ENCODE measurements at places on chromosomes 16 and 17.

- peak; percentile 70 for DNase-seq
These were observed 26.1 kb upstream of the MLKL start for GRCh38 chr16:74726716-74727115.

- no peak for DNase-seq
These were observed 26.3 kb upstream of the ARHGAP17 start for GRCh38 chr16:25041471-25041870.

DNA sequence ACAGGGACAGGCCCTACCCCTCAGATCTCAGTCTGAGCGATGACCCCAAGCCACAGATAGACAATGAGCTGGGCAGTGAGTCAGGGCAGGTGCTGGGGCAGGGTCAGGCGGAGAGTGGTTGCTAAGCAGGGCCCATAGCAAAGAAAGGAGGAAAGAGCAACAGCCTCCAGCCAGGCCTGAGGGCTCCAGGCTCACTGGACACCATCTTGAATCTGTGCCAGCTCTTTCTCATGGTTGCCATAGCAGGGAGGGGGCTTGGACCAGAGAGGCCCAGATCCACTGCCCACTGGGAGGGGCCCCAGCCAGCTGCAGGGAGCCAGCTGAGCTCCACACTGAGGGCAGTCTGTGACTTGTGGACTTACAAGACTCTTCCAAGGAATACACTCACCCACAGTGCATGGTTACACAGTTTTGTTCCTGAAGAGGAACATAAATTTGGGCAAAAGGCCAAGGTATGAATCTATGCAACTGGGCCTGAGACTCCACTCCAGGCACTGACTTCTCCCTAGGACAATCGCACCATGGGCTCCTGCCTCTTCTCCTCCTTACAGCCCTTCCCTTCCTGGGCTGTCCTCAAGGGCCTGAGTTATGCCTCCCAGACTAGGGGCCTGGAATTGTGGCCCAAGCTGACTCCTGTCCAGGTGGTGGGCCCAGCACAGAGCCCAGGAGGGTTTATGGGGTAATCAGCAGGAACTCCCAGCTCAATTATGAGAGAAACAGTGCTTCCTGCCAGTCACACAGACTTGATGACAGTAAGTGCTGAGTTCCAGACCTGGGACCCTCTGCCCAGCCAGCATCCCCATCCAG is 59.9 kb downstream of the BEAN1 start:
- no peak for DNase-seq

- no peak for DNase-seq
These were observed 26.0 kb downstream of the ZDHHC7 start for GRCh38 chr16:84985079-84986065.

GRCh38 chr17:13076905-13077304 is 59.1 kb upstream of the ELAC2 start:
- no peak for DNase-seq

DNA sequence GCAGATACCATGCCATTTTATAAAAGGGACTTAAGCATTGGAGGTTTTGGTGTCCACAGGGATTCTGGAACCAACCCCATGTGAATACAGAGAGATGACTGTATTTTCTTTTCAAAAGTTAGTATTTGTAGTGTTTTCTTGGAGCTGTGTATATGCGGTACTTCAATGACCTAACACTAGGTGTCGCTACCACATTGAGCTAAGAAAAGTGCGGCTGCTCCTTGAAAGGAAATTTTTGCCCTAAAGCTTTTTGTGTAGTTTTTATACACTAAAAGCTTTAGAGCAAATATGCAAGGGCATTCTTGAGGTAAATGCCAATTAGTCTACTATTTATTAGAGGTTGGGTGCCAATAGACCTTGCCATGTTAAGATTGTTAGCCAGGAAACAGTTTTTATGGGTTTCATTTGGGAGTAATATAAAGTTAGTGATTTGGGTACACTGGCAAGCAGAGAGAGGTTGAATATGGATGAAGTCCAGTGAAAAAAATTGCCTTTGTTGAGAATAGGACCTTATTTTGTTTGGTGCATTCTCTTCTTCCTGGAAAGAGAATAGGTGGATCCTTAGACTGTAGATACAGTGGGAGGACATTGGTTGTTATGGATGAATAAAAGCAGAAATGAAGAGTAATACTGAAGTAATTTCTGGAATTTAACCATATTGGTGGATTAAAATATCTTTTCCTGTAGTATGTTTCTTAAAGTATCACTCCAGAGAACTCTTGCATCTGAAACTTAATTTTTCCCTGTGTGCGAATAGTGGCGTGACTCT is 43.3 kb downstream of the BCAS3 start:
- peak; percentile 70 for DNase-seq

DNA sequence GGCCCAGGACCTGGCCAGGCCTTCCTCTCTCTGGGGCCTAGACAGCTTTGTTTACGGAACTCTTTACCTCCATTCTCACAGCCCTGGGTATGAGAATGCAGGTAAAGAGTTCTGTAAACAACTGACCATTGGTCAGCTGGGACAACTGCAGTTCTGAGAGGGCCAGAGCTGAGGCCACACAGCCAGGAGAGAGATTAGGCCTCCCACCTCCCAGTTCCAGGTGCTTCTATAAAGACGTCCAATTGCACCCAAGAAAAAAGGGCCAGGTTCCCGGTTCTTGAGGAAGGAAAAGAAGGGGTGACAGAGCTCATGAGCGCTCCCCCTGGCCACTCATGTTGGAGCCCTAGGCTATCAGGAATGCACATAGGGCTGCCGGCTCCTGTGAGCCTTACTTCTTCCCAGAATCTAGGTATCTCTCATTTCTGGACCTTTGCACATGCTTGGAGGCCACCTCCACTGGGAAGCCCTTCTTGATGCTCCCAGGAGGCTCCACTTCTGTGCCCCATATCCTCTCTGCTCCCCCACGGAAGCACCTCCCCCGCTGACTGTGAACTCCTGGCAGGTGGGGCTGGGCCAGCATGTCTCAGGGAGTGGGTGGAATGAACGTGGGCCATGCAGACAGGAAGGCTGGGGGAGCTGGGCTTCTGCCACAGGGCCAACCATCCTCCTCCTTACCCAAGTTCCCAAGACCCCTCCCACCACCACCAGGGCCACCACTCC is 13.1 kb downstream of the CNGB1 start:
- DNase-seq: no peak

GRCh38 chr17:45262516-45263476 is 902 bp upstream of the SPATA32 start:
- DNase-seq: no peak

GRCh38 chr17:39217734-39218369 is 7.9 kb downstream of the STAC2 start:
- DNase-seq: no peak

- no peak for DNase-seq
These were observed 14.0 kb upstream of the UBE2I start for GRCh38 chr16:1295465-1295864.

DNA sequence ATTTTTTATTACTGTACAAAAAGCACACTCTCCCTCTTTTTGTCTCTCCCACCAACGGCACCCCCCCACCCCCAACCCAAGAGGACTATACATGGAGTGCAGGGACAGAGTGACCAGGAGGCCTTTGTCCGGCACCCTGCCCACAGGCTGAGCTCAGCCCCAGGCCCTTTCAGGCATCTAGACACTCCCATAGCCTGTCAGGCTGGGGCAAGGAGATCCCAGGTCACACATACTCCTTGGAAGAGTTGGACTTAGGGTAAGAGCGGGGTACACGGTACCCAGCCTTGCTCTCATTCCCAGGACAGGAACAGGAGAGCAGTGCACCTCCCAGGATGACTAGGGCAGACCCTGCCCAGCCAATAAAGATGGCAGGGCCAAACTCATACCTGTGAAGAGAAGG is 2.1 kb downstream of the CLDN7 start:
- DNase-seq: no peak

DNA sequence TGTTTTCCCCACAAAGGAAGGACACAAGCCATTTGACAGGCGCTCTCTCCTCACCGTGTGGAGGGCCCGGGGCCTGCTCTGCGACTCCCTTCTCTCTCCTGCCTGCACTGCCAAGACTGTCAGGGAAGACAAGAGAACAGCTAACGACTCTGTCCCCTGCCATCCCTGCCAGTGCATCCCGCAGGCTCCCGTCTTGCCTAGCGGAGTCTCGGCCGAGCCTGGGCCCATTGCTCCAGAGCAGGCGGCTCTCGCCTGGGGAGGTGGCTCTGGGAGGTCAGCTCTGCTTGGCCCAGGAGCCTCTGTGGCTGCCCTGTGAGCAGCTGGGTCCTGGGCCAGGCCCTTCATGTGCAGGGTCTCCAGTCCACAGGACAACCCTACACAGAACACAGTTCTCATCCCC is 53.0 kb downstream of the WNT3 start:
- no peak for DNase-seq

GRCh38 chr16:1119766-1120576 is 23.9 kb upstream of the C1QTNF8 start:
- DNase-seq: no peak

GRCh38 chr16:24539850-24540601 is 660 bp downstream of the RBBP6 start:
- DNase-seq: no peak

GRCh38 chr16:81711657-81712319 is 67.3 kb upstream of the PLCG2 start:
- no peak for DNase-seq

DNA sequence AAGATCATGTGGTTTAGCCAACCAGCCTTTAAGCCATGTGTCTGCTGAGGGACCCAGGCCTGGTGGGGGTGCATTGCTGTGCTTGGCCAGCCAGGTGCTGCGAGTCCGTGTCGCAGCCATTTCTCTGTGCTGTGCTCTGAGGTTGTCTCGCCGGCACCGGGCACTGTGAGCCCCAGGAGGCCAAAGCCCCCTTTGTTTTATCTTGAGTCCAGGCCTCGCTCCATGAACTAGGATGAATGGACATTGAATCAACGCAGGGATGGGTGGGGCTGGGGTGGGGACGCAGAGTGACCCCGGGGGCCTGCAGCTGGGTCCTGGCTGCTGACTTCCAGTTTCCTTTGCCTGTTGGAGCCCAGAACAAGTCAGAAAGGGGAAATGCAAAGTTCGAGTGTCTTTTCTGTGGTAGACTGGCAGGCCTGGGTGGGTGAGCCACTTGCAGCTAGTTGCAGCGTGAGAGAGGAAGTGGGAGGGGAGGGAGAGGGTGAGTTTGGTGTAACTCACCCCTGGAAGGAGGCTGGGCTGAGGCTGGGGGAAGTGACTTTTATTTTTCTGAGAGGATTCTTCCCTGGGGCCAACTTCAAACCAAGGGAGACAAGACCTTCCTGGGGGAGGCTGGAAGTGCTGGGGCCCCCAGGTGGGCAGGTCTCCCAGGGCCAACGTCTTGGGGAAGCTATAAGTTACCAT is 324.7 kb downstream of the SEC14L1 start:
- DNase-seq: no peak

GRCh38 chr16:6484081-6484480 is 848.6 kb upstream of the RBFOX1 start:
- no peak for DNase-seq

- DNase-seq: no peak
These were observed 153.8 kb downstream of the MSI2 start for GRCh38 chr17:57410169-57410568.

GRCh38 chr17:69227541-69227940 is 1.1 kb downstream of the ABCA10 start:
- no peak for DNase-seq

DNA sequence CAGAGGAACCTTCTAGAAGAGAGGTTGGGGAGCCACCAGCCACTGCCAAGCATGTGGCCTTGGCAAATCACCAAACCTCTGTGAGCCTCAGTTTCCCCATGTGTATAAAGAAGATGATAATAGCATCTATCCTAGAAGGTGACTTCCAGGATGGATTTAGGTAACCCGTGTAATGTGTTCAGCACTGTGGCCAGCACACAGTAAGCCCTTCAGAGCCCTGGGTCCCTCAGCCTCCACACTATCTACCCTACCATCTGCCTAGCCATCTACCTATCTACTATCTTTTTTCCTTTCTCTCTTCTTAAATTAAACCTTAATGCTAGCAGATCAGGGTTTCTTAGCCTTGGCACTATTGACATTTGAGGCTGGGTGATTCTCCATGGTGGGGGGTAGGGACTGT is 33.0 kb downstream of the TEKT5 start:
- no peak for DNase-seq

Measured in iPS DF 6.9 (cell line).